ENCODE measurements at places on chromosomes 7 and 10.

GRCh38 chr7:19368491-19368925 lies 223.3 kb upstream of the FERD3L start:
- DNase-seq, result no peak

GRCh38 chr7:98216941-98217622 lies 5.8 kb downstream of the BHLHA15 start:
- DNase-seq, result no peak

DNA sequence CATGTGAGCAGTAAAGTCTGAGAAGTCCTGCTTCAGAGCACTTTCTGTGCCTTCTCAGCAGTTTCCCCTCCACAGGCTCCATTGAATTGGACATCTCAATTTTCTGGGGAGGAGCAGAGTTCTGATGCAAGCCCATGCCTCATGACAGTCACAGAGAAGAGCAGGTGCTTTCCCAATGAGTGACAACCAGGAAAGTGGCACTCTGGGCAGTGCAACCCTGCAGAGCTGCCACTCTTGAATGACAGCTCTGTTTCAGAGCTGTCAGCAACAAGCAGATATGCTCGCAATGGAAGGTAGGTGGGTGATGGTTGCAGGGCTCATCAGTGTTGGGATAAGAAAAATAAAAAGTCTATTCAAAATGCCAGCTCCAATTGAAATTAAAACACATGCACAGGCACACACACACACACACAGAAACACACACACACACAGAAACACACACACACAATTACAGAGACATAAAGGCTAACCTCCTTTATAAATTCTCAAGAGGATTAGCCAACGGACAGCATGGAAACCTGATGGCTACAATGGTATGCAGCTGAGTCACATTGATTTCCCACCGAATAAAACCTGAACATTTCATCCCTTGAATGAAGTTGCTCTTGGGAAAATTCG lies 50.5 kb downstream of the C10orf67 start:
- DNase-seq, result no peak

DNA sequence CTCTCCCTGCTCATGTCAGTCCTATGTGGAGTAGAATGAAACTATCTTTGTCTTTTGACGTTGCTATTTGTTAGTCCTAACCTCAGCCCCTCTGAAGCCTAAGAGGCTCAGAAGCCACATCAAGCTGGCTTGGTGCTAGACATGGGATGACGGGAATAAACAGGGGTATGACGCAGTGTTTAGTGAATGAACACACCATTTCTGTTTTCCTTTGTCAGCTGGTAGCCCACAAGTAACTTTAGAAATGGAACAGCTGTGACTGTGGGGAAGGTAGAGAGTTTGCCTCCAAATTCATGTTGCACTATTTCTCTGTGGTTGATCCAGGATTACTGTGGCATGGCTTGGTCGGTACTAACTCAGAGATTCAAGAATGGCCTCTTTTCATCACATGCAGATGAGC lies 31.3 kb downstream of the COX15 start:
- DNase-seq, result no peak
